ENCODE measurements at places on chromosomes 16 and 17.

GRCh38 chr16:26316683-26317464, 625.1 kb downstream of the HS3ST4 start:
- DNase-seq: no peak

DNA sequence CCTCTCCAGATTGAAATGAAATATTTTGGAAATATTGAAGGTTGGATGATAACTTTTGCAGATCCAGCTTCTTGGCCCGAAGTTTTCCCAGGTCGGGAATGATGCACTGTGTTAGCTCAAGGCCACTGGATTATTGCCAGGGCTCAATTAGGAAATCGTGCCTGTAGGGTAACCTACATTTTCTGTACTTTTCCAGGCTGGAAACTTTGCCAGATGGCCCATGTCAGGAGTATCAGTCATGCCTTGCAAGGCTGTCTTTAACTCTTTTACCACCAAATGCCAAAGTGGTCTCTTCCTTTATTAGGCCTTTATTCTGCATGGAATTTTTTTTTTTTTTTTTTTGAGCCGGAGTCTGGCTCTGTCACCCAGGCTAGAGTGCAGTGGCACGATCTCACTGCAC, 8.9 kb upstream of the SEC14L1 start:
- no peak for DNase-seq

DNA sequence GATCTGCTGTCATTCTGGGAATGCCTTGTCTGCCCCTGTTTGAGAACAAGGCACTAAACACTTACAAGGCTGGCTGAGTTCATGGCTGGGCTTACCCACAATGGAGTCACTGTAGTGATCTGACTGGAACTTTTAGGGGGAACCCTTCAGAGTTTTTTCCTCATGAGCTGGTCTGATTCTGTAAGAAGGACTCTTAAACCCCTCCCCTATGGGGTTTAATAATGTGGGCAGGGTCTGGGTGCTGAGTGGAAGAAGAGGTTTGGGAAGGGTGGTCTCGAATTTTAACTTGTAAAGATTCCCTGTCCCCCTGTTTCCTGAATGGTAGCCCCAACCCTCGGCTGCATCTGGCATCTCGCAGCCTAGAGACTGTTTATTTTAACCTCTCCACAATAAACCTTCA, 30.6 kb downstream of the OSBPL7 start:
- DNase-seq: no peak

DNA sequence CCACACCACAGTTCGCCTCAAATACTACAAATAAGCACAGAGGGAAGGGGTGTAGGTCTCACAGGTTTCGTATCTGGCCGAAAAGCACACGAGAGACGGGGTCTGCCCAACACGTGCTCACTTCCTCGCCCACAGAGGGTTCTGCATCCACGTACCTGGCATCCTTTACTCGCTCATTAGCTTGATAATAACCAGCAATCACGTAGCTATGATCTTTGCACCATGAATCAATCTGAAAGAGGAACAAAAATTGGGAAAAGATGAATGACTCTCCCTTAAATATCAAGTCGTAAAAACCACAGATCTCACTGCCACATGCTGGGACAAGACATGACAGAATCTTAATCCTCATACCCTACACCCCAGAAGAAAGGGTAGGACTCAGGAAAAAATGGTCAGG, 10.5 kb downstream of the EMC8 start:
- no peak for DNase-seq

DNA sequence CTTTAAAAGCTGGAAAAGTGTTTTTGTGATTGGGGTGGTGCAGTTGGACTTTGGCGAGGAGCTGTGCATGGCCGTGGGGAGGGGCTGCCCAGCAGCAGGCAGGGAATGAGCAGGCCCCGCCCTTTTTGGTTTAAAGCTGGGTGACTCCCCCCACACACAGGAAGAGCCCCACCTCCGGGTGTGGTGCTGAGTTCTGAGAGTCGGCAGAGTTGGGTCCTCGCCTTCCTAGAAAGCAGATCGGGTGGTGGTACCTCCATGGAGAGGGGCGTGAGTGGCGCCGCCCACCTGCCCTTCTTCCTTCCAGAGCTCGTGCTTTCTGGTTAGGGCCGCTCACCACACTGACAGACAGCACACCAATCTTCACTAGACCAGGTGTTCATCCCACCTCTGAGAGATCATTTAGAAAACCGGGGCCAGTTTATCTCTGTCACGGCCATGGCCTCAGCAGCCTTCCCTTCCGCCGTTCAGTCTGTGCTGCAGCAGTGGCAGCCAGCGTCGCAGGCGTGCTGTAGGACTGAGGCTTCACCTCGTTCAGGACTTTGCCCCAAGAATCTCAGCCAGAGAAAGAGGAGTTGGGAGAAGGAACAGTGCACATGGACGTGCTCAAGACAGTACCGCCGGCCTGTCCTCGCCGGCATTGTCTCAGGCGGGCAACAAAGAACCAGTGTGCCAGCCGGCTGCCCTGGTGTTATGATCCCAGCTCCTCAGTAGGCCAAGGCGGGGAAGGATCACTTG, 144.0 kb upstream of the CHMP6 start:
- peak; percentile 82 for DNase-seq

GRCh38 chr17:72394531-72394930, 273.7 kb downstream of the SOX9 start:
- DNase-seq: no peak

- DNase-seq: no peak
Measured at GRCh38 chr17:76502341-76503211, 1.4 kb upstream of the RHBDF2 start.

DNA sequence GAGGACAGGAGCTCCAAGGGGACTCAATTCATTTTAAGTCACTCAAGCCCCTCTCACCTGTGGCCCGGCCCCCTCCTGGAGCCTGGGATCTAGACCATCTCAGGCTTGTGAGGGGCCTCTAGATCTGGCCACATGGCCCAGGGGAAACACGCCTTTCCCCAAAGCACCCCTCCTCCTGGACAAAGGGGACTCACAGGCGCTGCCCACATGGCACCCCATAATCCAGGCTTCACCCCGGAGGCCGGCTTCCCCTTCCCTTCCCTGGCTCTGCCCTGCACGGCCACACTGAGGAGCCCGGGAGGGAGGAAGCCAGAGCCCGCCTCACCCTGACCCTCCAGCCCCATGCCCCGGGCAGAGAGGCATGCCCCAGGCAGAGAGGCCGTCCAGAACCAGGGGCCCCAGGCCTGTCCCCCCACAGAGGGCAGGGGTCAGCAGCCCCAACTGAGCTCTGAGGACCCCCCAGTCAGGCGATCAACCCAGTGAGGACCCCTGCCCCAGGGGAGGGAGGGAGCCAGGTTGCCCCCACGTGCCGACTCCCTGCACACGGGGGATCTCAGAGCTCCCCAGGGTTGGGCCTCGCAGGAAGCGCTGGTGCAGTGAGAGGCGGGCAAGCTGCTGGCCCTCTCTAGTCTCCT, 10.9 kb downstream of the HS3ST6 start:
- no peak for DNase-seq

DNA sequence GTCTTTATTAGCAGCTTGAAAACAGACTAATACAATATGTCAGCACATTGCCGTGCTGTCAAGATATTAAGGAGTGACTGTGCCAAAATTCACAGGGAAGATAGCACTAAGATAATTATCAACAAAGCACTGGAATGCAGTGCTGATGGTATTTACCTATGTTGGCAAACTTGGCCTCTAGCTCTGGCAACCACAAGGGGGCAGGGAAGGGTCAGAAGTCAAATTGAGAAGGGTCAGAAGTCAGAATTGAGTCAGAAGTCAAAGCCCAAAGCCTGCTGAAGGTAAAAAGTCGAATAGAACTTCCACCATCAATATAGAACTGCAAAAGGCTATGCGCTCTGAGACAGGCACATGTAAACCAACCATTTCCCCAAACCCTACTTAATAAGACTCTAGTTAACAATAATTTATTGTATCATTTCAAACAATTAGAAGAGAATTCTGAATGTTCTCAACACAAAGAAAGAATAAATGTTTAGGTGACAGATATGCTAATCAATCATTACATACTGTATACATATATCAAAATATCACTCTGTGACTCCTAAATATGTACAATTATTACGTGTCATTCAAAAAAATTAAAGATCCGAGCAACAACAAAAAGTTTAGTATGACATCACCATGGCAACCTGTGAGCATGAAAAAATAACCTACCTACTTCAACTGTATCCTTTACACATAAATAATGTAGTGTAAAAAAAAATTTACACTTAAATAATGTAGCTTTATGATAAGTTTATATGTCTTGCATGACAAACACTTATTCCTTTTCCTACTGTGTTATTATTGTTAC, 916.1 kb downstream of the KCNJ2 start:
- no peak for DNase-seq

- no peak for DNase-seq
Measured at GRCh38 chr17:59719526-59719925, 12.1 kb downstream of the VMP1 start.

- DNase-seq: no peak
Measured at GRCh38 chr16:23301251-23302044, 654 bp upstream of the SCNN1B start.

GRCh38 chr17:55202896-55203295, 61.9 kb upstream of the HLF start:
- no peak for DNase-seq

- no peak for DNase-seq
Measured at GRCh38 chr17:60371416-60371815, 20.5 kb downstream of the USP32 start.

- no peak for DNase-seq
Measured at GRCh38 chr16:8173111-8173644, 417.1 kb downstream of the TMEM114 start.

DNA sequence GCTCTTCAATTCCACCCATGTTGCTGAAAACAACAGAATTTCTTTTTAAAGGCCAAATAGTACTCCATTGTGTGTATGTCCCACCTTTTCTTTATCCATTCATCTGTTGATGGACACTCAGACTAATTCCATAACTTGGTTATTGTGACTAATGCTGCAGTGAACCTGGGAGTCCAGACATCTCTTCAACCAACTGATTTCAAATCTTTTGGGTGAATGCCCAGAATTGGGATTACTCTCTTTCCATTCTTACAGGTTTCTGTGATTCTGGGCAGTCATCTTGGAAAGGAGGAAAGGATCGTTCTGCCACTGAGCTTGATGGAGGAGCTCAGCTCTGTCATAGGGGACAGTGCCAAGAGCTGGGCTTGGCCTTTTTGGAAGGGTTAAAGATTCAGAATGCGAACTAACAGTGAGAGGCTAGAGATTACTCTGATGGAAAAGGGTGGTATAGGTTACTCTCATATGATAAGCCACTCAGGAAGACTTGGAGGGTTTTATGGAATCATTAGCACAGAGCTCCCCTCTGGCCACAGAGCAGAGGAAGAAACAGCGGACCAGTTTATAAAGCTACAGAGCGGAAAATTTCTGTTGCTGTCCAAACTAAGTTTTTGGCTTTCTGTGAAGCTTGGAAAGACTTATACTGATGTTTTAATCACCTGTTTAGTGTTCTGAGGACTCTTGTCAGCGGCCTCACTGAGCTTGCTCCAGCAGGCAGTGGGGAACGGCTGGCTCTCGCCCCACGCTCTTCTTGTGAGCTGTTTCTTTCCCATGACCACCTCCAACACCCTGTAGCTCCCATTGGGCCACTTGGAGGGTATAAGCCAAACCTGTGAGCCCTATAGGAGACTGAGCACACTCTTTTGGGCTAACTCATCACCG, 48.3 kb downstream of the HIC1 start:
- DNase-seq: no peak

- DNase-seq: no peak
Measured at GRCh38 chr17:68584581-68585303, 16.4 kb downstream of the FAM20A start.

- DNase-seq: no peak
Measured at GRCh38 chr17:10251212-10251948, 53.0 kb upstream of the GAS7 start.

DNA sequence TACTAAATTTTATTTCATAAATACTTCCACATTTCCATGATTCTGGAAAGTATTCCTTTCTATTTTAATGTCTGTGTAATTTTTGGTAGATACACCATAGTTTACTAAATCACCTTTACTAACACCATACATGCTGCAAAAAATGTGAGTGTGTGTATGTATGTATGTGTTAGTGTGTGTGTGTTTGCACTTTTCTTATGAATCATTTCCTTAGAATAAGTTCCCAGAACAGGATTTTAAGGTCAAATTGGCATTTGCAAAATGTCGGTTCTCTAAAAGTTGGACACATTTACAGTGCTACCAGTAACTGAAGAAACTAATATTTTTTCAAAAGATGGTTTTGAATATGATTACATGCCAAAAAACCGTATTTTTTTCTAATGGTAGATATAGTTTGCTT, 137.1 kb downstream of the CYB561 start:
- DNase-seq: no peak

GRCh38 chr17:75152922-75153779, 1.2 kb downstream of the JPT1 start:
- no peak for DNase-seq

DNA sequence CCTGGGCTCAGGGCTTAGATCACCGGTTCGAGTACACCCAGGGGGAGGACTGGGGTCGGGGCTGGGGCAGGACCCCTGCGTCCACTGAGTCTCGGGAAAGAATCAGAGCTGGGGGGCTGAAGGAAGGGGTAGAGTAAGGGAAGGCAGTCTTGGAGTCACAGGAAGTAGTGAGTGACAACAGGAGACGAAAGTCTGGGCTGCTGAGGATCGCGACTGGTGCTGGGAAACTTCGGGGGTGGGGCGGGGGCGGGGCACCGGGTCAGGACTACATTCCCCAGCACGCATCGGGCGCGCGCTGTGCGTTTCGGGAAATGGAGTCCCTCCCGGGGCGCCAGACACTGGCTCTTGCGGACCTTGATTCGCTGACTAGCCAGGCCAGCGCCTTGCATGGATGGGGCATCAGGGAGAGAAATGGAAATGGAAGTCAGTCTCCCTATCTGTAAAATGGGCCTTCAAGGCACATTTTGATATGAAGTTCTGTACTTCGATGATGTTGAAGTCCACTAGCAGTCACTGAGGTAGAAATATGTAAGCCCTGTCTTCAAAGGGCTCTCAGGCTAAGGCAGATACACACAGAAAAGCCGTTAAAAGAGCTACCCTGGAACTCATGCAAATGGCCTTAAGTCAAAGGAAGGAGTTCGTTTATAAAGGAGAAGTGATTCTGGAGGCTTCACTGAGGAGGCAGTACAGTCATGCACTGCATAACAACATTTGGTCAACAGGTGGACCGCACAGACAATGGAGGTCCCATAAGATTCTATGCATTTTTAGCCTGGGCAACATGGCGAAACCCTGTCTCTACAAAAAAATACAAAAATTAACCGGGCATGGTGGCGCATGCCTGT, 697 bp downstream of the CTF1 start:
- peak; percentile 71 for DNase-seq

GRCh38 chr16:30777591-30778297, 9.3 kb downstream of the ZNF629 start:
- DNase-seq: no peak

- DNase-seq: peak; percentile 37
Measured at GRCh38 chr17:57114085-57114673, 29.1 kb downstream of the AKAP1 start.

DNA sequence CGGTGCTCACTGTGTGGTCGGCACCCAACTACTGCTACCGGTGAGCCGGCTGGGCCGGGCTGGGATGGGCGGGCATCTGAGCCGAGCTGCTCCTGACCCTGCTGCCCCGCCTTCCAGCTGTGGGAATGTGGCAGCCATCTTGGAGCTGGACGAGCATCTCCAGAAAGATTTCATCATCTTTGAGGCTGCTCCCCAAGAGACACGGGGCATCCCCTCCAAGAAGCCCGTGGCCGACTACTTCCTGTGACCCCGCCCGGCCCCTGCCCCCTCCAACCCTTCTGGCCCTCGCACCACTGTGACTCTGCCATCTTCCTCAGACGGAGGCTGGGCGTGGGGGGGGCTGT, 6.9 kb downstream of the TBX6 start:
- DNase-seq: no peak

GRCh38 chr16:53629151-53629550, 74.5 kb downstream of the RPGRIP1L start:
- no peak for DNase-seq

- no peak for DNase-seq
Measured at GRCh38 chr16:22313876-22314470, 16.8 kb downstream of the POLR3E start.
